Non-pigmented ciliary epithelial cell (primary cell): ENCODE measurements at places on chromosomes 6 and 20.
A peak's percentile ranks its signal among the peaks of the same experiment; 100 is the strongest.

GRCh38 chr6:106820412-106820852, 154.1 kb downstream of the CD24 start:
- no peak for DNase-seq

DNA sequence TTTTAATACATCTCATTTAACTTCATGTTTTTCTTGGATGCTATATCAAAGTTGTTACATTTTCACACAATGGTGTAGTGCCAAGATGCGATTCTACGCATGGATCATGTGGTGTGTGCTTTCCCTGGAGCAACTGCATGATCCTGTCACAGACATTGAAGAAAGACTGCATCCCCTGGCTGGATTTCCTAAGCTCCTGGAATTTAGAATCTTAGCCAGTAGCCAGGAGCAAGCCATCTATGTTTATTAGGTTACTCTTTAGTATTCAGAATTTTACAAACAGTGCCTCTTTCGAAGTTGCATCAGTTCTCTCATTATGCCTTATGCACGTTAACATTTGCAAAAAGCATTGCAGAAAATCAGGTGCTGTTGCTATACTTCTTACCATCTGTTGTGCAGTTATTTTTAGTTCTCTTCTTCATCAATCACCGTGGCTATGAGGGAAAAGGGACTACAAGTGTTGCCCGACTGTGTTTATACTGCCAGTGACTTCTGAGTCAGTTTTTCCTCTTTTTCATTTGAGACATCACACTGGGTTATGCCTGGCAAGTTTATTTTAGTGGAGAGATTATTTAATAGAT, 584.2 kb downstream of the BCKDHB start:
- no peak for DNase-seq

DNA sequence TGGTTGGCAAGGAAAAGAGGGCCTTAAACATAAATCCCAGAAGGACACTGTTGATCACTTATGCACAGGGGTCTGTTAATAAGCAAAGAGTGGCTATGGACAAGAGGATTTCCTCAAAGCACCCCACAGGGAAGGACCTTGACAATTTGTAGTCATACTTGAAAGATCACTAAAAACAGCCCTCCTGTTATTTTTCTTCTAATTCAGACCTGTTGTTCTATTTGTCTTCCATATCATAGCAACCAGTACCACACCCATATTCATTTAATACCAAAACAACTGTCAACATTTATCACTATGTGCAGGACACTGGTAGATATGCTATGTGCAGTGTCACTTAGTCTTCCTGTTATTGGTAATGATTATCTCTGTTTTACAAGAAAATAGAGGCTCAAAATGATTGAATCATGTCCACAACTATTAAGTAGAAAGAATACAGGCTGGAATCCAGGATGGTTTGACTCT, 3.2 kb upstream of the DYNLRB1 start:
- no peak for DNase-seq

- DNase-seq, result no peak
These were observed 55.1 kb downstream of the KIF16B start for GRCh38 chr20:16517946-16518783.

DNA sequence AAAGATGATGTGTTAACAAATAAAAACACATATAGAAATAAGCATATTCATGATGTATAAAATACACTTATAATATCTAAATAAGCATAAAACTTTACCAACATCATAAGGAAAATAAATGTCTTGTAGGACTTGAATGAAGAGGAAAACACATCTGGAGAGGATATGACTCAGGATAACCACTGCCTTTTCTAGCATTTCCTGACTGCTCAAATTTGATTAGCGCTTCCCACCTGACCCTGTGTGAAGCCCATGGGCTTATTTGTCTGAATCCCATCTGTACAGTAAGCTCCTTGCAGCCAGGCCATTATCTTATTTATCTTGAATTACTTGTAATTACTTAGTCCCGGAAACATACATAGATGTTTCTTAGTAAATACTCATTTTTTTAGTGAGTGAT, 608.6 kb downstream of the COL12A1 start:
- DNase-seq, result no peak

DNA sequence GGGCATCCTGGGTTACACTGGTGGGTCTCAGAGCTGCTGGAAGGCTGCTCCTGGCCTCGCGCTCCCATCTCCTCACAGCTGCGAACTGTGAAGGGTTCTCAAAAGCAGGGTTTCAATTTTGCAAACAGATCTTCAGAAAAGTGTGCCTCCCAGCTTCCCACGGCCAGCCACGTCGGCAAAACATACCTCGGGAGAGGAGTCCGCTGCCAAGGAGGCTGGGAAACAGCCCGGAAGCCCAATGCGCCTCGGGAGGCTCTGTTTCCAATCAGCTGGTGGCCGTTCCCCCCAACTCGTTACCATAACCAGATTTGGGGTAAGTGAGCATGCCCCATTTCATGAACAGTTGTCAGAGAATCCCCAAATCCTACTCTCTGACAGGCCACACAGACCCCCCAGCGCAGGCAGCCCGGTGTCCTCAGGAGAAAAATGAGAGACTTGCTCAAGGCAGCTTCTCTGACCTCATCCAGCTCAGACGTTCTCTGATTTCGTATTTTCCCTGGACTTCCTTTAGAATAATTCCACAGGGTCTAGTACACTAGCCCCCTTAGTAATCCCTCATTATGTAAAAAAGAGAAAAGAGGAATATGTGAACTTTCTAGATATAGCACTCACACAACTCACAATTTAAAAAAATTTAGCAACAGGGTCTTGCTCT, 98.4 kb downstream of the SNX5 start:
- DNase-seq, result no peak

DNA sequence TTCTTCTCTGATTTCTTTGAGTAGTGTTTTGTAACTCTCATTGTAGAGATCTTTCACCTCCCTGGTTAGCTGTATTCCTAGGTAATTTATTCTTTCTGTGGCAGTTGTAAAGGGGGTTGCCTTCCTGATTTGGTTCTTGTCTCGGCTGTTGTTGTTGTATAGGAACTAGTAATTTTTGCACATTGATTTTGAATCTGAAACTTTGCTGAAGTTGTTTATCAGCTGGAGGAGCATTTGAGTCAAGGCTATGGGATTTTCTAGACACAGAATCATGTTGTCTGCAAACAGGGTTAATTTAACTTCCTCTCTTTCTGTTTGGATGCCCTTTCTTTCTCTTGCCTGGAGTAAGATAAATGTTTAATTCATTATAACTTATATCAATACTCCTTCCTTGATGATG, 86.4 kb downstream of the OLIG3 start:
- no peak for DNase-seq

GRCh38 chr6:67541586-67541985, 1093.5 kb upstream of the ADGRB3 start:
- DNase-seq, result no peak

DNA sequence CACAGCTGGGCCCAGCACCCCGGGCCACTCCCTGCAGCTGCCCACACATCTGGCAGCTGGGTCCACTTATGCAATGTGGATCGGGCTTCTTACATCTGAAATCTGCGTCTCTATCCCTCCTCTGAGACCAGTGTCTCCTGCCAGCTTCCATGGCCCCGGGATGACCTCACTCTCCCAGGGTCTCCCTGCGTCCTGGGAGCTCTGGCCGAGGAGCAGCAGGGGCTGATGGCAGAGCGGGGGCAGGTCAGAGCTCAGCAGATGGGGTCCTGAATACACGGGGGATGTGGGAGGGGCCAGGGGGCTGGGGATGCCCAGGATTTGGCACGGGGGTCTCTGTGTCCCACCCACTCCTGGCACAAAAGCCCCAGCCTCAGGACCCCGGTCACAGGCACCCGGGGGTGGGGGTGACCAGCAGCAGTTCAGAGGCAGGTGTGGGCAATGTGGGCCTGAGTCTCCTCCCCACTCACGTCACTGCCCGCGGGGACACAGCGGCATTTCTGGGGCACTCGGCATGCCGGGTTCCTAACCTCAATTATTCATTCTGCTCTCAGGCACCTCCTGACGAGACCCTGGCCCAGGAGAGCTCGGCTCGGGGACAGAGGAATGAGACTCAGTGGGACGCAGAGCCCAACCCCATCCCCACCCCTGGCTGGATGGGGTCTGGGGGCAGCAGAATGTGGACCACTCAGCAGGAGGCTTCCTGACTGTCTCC, 16.4 kb downstream of the CHRNA4 start:
- no peak for DNase-seq

- DNase-seq, result peak; percentile 98
These were observed at the start of gene NFYA for GRCh38 chr6:41072836-41073202. TSS of gene NFYA (plus strand) at chr6:41072974. CDS start at chr6:41079090, 6,116 bp downstream.

- DNase-seq, result no peak
These were observed 12.1 kb upstream of the UBE2J1 start for GRCh38 chr6:89364586-89364985.

DNA sequence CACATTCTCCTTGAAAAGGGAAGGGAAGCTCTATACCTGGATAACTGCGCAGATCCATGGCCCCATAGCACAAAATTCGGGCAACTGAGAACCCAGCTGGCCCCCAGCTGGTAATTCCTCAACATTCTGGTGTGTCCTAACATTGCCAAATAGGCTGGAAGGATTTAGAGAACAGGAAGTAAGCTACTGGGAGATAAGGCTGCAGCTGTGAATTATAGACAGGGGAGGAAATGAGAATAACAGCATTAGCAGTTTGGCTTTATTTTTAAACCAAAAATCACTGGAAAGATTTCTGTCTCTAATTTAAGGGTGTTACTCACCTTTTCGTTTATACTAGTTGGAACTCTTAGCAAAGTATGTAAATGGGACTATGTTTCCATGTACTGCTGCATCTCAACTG, 97.2 kb downstream of the TULP4 start:
- DNase-seq, result no peak

DNA sequence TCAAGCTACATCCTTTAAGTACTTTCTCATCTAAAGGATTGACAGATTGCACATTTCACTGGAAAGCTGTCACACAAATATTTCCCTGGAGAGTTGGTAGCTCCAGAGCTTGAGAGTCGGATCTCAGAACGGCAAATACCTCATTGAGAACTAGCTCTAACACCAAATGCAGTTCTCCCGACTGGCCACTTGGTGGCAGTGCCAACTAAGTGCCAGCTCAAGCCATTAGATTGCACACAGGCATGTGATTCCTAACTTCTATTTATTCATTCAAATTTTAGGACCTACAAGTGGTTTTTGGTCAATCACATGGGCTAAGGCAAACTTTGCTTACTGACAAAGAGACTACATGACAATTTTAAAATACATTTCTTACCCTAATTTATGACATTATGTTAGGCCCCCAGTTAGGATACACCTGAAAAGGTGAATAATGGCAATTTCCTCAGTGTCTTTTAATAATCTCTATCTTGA, 7.9 kb upstream of the MCHR2 start:
- no peak for DNase-seq

- no peak for DNase-seq
These were observed 582.3 kb upstream of the GJE1 start for GRCh38 chr6:141550471-141550870.

- DNase-seq, result no peak
These were observed 73.9 kb upstream of the IPCEF1 start for GRCh38 chr6:154430481-154430919.

DNA sequence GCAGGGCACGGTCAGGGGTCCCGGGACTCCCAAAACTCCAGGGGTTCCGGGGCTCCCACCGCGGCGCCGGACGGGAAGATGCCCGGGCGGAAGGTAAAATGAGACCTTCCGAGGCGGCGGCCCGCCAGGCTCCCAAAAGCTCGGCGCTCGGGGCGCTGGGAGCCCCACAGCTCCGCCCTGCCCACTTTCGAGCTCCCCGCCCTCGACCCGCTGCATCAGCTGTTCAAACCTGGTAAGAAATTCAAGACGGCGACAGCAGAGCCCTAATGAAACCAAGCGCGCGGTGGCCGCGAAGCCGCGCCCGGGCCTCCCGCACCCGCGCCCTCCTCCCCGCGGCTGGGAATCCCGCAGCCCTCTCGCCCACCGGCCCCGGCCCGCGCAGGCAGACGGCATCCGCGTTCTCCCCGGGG, 369 bp downstream of the SLC4A11 start:
- DNase-seq, result no peak

DNA sequence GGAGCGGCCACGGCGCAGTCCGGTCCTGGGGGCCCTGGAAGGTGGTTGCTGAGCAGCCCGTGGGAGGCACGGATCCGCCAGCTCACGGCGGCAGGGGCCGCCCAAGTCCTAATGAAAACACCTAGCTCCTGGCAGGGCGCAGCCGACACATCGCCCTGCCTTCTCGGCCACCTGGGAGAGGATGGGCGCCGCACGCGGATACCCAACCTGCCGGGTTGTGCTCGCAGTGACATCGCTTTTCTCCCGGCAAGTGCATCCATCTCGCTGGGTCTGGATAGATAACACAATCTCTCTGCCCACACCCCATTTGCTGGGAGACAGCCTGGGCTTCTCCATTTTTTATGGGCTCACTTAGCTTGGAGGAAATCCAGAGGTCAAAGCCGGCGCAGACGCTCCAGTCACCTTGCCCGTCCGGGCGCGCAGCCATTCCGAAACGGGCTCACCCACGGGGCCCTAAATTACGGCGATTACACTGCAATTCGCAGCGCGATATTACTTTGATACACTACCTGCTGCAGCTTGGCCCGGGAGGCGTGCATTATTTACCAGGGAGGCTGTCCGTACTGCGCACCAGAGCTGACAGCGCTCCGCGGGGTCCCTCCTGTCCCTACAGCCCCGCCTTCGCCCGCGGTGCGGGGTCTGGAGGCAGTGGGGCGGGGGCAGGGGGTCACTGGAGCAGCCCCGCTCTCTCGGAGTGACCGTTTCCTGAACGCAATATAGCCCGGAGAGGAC, 36.2 kb upstream of the CCDC167 start:
- DNase-seq, result no peak
